Glutamatergic neuron (in vitro differentiated cells): ENCODE measurements at places on chromosomes 1 and 21. TPM values are rescaled to one million over a fixed set of nuclear protein-coding genes. Genes with fewer than 3 reads are reported as not detected.

DNA sequence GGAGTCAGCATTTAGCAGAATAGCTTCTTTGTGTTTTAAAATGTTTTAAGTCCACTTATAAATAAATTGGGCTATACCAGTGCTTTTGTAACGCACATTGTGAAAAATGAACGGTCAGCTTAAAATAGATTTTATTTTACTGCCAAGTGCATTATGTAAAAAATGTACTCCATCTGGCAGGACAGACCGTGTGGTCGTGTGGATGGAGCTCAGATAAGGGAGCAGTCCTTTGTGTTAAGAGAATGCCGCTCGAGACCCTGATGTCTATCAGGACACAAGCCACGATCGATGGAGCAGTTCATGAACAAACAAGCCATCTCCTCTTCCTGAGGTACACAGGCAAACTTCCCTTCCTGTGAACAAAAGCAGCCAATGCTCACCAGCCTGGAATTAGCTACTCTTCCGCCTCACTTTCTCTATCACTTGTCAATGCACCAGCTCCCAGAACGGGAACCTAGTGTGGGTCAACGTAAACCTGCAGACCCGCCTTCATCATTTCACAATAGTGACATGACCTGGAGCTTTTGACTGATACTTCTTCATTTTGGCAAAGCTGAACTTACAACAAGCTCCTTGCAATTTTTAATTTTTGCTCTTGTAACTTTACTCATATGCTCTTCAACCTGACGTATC, 243.5 kb downstream of the TGFB2 start:
- no peak for DNase-seq

DNA sequence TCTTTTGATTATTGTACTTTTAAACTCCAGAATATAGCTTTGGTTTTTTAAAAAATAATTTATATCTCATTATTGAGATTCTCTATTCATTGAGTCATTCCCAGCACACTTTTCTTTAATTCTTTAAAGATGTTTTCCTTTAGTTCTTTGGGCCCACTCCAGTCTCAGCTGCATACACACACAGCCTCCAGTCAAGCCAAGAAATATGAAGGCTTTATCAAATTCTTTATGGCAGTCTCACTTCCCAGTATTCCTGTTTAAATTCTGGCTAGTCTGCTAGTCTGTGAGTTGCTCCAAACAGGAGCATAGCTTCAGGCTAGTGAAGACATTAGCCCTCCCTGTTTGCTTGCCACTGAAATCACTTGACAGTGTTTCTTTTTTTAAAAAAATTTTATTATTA, 61.2 kb downstream of the CRP start:
- no peak for DNase-seq

IGSF21 gene
- 1.3 TPM for total RNA-seq

GRCh38 chr1:167565922-167566321, 12.4 kb upstream of the CREG1 start:
- DNase-seq = no peak

NTMT2 gene
- not detected for total RNA-seq

ALG14 gene
- 4.7 TPM for total RNA-seq
